ENCODE measurements at places on chromosomes 7 and 10.

DNA sequence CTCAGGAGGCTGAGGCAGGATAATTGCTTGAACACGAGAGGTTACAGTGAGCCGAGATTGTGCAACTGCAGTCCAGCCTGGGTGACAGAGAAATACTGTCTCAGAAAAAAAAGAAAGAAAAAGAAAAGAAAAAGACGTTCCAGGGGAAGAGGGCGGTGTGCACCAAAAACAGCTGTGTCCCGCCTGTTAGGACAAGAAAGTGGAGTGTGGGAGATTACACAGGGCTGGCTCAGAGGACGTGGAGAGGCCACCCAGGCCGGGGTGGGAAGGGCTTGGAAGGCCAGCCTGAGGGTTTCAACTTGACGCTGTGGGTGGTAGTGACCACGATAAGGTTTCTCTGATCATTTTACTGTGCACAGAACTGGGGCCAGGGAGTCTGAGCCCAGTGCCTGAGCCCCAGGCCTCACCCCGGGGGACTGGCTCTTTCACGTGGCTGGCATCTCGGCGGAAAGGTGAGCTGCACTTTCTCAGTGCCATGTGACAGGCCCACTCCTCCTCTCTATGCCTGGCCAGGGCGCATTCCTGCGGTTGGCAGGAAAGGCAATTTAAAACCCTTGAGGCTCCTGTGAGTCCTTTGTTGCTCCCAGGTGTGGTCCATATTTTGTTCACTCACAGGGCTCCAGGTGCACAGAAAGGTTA lies 13.9 kb downstream of the RHBDD2 start:
- DNase-seq, result no peak

DNA sequence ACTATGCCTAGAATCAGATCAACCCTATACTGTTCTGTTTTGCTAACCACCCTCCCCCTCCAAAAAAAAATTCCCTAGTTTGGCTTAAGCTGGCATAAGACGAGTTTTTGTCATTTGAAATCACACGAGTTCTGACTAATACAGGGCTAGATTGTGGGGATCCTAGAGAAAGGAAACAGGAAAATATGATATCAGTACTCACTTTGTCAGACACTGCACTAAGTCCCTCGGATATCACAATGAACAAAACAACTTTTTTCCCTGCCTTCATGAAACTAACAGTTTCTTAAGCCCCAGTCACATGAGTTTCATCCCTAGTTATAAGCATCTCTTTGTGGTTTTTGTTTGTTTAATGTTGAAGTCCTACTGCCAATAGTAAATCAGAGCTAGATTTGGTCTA lies 118.5 kb downstream of the ITGB8 start:
- no peak for DNase-seq

DNA sequence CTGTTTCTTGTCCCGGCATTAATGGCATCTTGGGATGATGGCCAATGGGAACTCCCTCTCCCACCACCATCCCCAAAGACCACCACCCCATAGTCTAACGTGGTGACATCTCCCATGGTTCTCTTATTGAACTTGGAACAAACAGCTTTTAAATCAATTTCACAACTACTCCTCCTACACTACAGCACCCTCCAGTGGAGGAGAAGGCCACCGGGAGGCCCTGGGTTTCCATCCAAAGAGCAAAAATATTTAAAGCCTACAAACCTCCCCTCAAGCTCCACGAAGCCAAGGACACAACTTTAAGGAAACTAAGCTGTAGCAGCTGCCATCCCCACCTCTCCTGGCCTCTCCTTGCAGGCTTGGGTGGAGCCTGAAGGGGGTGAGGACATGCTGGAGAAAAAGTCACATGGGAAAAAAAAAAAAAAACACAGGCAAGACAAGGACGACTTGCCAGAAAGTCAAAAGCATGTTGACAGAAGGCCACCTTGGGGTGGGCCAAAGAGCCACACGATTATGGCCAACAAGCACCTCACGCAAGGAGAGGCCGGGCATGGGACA lies 94.0 kb upstream of the LANCL2 start:
- DNase-seq, result no peak

DNA sequence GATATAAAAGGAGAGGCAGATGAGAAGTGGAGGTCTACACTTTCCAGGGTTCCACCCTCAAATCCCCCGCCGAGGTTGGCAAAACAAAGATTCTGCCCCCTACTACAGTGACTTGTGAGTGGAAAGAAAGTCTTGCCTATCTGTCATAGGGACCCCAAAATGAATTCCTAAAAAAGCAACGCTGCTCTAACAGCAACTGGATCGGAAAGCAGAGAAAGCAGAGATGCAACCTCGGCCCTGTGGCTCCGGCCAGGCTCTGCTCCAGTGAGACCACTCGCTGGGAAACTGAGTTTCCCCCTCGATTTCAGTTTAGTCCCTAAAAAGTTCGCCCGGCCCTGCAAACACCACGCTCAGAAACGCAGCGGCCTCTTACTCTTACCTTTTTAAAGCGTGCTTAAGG lies 297.9 kb upstream of the NFE2L3 start:
- DNase-seq, result no peak

DNA sequence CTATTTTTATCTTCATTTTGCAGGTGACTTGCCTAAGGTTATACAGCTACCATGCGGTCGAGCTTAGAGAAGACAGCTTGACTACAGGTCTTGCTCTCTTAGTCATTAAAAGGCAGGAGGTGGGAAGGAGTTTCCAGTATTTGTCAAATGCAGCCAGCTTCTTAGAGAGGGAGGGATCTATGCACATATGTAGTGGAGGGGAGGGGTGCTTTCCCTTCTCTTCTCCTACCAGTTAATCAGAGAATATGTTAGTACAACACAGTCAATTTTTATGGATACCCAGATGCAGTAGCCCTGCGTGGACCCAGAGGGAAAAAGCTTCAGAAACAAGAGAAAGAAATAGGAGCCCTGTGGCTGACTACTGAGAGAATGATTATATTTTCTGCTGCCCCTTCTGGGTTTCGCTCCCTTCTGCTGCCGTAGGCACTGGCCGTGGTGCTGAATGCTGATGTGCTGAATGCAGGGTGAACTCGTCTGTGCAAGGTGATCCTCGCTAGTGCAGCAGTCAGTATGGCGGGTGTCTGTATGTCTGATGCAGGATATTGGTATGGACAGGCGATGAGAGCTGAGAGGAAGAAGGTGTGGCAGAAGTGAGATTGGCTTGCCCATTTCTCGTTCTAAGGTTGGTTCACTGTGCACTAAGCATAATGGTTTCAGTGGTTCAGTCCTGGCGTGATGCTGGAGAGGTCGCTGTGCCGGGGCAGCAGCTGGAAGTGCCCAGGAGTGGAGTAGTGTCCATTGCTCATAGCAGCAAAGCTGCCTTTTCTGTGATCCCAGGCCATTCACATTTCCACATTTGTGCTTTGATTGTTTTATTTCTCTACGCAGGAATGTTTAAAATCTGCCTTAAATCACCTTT lies 189.2 kb upstream of the PODXL start:
- no peak for DNase-seq

GRCh38 chr10:30870896-30871295 lies 160.8 kb downstream of the ZNF438 start:
- DNase-seq, result no peak

DNA sequence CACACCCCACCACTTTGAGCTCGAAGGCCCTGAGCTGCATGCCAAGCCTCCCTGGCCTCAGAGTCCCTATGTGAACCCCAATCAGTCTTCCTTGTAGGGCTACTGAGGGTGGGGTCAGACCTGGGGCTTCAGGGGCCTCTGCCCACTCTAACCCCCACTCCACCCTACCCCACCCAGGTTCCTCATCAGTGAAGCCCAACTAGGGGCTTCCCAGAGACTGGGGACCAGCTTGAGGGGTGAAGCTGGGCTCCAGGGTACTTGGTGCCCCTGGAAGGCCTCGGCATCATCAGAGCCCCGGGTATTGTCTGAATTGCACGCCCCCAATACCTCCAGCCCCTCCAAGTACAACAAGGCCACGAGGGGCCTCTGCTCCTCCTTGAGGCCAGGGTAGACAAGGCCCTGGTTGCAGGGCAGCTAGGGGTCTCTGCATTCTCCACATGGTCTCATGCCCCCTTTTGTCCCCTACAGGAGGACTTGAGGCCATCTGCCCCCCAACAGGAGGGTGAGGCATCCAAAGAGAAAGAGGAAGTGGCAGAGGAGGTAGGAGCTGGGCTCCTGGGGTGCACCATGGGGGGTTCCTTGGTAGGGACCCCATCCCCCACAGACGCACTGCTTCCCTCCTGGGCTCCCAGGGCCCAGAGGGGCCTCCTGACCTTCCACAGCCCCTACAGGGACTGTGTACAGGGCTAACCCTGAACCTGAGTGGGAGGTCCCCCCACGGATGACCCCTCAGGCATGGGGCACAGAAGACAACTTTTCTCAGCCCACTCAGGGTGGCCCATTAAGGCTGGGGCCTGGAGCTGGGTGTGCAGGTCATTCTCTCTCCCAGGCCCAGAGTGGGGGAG lies 4.0 kb downstream of the SNCG start:
- no peak for DNase-seq

DNA sequence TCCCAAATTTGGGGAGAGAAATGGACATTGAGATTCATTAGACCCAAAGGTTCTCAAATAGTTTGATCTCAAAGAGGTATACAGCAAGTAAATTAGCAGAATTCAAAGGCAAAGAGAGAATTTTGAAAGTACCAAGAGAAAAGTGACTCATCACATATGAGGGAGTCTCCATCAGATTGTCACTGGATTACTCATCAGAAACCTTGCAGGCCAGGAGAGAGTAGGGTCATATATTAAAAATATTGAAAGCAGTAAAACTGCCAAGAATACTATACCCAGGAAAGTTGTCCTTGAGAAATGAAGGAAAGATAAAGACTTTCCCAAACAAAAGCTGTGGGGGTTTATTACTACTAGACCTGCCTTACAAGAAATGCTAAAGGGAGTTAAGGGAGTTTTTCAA lies 140.6 kb downstream of the TMEM168 start:
- no peak for DNase-seq

- DNase-seq, result no peak
Measured at GRCh38 chr7:94251-94801, 98.0 kb upstream of the FAM20C start.

GRCh38 chr10:29920408-29921070 lies 138.8 kb downstream of the JCAD start:
- no peak for DNase-seq

GRCh38 chr7:64628192-64628591 lies 37.7 kb upstream of the ZNF107 start:
- no peak for DNase-seq

DNA sequence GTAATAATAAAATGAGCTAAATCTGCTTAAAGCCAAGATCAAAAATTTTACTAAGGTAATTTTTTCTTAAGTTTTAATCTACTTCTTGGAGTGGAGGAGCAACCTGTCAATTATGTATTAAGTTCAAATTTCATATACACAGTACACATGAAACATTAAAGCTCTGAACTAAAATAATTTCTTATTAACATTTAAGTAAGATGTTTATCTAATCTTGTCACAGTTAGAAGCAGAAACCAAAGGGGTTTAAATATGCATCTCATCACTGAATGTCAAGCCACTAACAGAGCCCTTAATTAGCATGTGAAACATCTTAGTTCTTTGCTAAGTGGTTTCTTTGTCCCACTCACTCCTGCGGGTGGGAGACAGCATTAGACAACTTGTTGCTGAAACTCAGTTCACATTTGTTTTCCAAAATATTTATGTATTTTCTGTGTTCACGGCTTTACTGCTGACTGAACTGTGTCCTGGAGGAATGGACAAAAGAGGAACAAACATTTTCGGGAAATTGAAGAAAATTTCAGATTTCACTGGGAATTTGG lies 130.9 kb upstream of the MBL2 start:
- DNase-seq, result no peak

DNA sequence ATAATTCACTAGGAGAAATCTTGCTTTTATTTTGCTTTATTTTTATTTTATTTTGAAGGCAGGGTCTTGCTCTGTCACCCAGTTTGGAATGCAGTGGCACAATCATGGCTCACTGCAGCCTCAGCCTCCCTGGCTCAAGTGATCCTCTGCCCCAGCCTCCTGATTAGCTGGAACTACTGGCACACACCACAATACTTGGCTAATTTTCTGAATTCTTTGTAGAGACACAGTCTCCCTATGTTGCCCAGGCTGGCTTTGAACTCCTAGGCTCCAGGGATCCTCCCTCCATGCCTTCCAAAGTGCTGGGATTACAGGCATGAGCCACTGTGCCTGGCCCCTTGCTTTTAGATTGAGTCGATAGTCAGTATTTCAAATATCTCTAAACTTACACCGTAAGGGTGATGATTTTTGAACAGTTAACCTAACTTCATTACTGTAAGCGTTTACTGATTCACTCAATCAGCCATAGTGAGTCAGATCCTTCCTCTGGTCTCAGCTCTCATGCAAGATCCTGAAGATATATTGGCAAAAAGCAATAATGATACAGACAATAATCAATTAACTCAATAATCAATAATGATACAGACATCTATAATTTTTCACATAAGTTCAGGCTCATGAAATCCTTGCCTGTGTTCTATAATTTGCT lies 239.5 kb downstream of the KIAA1217 start:
- no peak for DNase-seq

DNA sequence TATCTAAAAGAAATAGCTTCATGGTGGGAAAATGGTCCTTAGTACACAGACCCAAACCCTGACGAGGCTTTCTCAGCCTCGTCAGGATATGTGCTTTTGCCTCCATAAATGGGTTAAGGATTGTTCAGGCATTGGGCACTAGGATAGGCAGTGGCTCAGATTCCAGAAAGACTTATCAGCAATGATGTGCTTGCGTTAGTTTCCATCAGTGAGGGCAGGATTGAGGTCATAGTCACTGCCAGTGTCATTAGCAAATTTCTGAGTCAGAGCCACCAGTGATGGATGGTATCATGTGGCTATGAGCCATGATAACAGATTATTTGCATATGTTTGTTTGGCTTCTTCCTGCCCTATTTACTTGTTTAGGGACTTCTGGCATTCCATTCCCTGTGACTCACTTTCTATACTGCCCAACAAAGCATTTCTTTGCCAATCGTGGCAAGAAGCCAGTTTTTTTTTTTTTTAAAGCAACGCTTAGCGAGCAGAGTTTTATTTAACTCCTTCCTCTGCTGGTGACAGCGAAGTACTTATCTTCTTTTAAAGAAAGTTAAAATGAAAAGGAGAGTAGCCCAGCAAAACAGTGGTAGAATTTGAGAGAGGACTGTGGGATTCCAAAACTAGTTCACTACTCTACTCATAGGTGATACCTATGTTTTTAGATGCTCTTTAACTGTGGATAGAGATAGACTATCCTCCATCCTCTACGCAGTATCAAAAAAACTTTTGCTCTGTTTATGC lies 44.4 kb downstream of the MYPN start:
- no peak for DNase-seq

DNA sequence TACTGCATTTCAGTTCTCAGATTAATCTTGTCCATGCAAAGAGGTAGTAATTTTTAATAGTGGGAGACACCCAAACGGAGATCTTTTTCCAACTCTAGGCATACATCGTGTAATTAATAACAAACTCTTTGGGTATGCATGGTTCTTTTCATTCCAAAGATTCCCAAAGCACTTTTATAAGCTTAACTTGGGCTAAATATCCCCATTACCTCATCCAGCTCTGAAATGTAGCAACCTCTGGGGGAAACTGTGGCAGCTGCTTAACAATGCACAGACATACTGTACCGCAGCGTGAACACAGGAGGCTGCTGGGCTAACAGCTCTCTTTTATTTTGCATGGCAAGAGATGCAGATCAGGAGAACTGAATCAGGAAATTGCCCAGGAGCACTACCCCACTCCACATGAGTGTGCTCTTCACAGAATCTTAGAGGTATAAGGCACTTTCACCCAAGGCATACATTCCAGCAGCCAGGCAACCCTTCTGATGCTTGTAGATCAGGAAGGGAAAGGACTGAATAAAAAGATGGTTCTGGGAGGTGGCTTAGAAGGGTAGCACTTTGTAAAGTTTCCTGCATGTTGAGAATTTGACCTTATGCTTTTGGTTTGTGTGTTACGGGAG lies 114.4 kb upstream of the GLI3 start:
- DNase-seq, result no peak
